ENCODE measurements at places on chromosomes 7 and 10. TPM values are rescaled to one million over a fixed set of nuclear protein-coding genes. Genes with fewer than 3 reads are reported as not detected.

- no peak for DNase-seq
Measured at GRCh38 chr10:4334015-4334414, 492.0 kb upstream of the AKR1E2 start.

DNA sequence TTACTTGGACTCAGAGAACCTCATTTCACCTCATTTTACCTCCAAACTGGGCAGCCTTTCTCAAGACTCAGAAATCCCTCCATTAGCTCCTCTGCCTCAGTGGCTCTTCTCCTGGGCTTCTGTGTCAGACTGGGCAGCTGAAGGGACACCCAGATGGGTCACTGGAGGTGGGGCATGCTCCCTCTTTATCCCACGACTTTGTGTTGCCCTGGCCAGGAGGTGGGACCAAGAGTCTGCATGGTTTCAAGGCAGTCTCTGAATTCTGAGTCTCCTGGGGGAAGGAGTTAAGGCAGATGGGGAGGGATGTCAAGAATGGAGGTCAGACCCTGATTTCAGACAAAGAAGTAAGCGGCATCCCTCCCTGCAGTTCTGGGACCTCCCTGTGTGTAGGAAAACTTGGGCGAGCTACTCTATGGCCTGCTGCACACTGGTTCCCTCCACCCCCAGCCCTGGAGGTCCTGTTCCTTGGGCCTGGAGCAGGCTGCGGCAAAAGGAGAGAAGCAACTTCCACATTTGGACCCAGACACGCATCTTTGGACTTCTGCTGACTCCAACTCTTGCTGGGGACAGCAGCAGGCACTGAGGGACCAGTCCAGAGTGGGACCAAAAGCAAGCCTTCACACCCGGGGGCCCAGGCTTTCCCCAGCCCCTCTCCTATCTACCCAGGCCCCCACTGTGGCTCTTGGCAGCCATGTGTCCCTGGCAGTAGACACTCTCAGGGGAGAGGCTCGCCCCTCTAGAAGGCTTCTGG lies 10.8 kb downstream of the POLL start:
- no peak for DNase-seq

DNA sequence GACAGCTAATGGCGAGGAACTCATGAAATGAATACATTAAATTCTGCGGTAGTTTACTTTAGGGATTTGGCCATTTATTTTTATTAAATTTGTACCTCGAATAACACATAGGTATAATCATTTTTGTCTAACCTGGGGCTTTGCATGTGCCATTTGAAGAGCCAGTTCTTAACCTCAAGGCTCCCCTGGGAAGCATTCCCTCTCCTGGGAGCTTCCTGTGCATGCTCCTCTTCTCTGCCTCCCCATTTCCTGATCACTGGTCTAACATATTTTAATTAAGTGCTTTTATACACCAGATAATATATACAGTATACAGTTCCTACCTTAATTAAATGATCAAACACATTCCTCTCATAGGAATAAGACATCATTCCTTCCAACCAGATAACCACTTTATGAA lies 183.9 kb upstream of the FZD1 start:
- DNase-seq: no peak

- no peak for DNase-seq
Measured at GRCh38 chr7:151327659-151328058, 14.0 kb upstream of the NUB1 start.

DNA sequence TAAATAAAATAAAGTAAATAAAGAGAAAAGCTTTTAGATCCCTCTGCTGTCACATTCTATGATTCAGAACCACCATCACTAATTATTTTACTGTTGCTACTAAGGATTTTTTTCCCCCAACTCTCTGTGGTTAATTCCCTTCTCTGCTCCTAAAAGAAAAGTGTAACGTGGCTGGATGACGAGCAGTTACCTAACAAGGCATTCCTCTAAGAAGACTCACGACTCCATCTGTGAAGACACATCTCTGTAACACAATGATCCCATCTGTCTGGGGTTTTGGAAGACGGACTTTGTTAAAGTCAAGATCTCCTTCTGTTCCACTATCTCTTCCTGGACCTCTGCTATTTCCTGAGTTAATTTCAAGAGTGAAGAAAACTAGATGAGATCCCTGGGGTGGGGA lies 179.9 kb downstream of the SFMBT2 start:
- no peak for DNase-seq

- no peak for DNase-seq
Measured at GRCh38 chr10:96688789-96689188, 31.5 kb downstream of the PIK3AP1 start.

DNA sequence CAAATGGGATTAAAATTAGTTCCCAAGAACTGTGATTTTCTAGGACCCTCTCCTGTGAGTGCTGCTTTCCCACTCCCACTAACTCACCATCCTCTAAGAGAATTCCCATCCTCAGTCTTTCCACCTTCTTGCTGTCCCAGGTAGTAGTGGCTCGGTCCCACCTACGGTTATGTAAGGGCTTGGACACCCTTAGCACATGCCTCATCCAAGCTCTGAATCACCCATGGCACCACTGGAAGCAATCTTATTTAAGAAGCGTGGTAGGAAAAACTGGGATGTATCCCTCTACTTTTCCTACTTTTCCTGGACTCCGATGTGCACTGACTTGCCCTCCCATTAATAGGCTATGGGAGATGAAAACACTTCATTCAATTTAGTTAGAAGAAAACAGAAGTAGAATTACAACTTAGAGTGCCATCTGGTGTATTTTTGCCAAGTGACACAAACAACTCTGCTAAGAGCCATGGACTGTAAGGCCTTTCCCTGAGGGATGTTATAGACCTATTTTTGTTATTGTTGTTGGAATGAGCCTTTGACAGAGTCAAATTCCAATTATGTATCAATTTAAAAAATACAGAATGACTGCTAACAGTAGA lies 13.7 kb upstream of the ANKRD22 start:
- no peak for DNase-seq

DNA sequence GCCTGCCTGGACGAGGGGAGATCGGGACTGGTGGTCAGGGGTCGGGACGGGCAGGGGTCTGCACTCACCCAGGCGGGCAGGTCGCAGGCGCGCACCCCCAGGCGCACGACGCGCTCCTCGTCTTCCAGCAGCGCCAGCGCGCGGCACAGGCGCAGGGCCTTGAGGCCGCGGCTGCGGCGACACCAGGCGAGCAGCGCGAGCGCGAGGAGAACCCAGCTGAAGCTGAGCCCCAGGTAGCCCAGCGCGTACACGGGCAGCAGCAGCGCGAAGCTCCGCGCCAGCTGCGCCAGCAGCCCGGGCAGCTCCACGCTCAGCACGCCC lies 328 bp downstream of the ESYT2 start:
- peak; percentile 60 for DNase-seq

DNA sequence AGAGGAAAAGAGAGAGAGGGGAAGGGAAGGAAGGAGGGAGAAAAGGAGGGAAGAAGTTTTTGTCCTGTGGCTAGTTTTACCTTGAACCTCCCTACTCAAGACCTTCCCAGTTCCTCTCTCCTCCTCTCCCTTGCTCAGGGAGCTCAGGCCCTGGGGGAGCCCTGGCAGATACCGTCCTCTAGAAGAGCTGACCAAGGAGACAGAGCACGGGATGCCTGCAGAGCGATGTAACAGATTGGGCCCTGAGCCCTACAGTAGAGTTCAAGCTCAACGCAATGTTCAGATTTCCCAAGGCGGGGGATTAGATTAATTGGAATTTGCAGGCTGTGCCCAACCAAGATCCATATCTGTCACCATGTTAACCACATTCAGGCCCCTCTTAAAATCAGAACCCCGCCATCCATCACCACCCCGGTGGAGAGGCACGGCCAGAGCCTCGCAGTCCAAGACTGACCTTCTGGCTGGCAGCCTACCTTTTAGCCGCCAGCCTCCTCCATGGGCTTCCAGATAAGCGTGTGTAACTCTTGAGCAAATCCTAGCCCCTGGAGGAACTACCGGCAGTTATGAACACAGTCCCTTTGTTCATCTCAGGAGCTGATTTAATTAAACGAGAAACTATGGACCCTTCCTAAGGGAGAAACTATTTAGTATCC lies 70.6 kb downstream of the KCNMA1 start:
- DNase-seq: no peak

GRCh38 chr10:14429043-14429700 lies 98.4 kb upstream of the FRMD4A start:
- no peak for DNase-seq

DNA sequence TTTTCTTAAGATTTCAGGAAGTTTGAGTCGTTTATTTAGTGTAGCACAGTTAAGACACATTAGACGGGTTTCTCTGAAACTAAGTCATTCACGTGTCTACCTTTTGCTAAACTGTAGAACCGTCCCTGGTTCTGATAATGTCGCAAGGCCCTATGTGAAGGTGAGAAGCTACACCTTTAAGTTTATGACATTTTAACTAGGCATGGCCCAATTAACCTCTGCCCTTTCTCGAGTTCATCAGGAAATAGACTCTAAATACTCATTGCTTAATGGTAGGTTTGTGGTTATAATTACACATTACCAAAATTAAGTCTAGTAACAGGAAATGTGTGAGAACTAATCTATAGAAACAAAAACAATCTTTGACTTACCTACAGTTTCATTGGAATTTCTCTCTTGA lies 126.6 kb upstream of the FZD8 start:
- DNase-seq: no peak

GRCh38 chr7:1919539-1920265 lies 249.6 kb downstream of the ELFN1 start:
- no peak for DNase-seq

GRCh38 chr7:29858191-29858951 lies 52.1 kb downstream of the WIPF3 start:
- no peak for DNase-seq

- no peak for DNase-seq
Measured at GRCh38 chr7:81648716-81649115, 121.1 kb downstream of the HGF start.

GRCh38 chr7:116227678-116228239 lies 17.4 kb downstream of the TES start:
- no peak for DNase-seq

DNA sequence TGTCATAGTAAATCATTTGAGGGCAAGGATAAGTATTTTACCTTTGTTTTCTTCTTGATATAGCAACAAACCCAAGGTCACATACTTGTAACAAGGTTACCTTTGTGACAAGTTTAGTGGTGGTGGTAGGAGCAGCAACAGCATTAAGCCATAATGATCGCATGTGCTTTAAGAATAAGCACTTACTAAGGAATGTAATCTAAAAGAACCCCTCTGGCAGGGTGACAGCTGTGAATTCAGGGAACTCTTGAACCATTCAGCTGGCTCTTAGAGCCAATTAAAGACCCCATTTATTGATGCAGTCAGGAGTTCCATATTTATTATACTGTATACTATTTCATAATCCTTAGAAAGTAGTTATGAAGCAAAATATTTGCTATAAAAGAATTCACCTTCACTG lies 370.8 kb downstream of the EXOC4 start:
- DNase-seq: no peak

- DNase-seq: peak; percentile 82
Measured at GRCh38 chr10:30422981-30423654, 10.9 kb upstream of the MAP3K8 start.

GRCh38 chr10:62399211-62399610 lies 25.0 kb downstream of the ZNF365 start:
- no peak for DNase-seq

GRCh38 chr10:77909749-77910375 lies 16.7 kb downstream of the DLG5 start:
- DNase-seq: no peak

DNA sequence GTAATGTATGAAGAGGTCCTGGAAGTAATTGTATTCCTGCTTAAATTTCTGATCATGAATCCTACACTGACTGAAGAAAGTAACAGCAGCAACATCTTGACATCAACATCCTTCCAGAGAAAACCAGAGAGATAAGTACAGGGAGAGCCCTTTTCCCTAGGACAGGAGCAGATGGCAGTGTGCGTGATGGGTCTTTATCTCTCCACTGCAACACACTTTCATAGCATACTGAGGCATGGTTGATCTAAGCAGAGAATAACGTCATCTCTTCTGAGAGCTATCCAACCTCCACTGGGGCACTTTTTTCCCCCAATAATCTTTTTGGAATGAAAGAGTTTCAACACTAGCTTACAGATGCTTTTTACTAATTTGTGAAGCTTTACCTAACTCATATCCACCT lies 342 bp downstream of the OR2A25 start:
- DNase-seq: no peak

DNA sequence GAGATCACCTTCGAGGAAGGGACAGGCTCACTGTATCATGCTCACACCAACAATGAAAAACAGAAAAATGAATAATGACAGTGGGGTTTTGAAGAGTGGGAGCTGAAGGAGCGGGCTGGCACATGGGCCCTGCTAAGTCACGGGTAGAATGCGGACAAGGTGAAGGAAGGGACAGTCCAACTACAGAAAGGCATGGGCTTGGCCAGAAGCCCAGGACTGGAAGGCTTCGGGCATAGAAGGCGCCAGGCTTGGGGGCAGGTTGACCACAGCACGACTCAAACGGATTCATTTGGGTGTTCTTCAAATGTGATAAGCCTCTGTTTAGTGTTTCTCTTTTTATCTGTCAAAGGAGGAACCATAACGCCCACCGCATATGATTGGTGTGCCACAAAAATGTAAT lies 509.5 kb downstream of the CCSER2 start:
- DNase-seq: no peak

DNA sequence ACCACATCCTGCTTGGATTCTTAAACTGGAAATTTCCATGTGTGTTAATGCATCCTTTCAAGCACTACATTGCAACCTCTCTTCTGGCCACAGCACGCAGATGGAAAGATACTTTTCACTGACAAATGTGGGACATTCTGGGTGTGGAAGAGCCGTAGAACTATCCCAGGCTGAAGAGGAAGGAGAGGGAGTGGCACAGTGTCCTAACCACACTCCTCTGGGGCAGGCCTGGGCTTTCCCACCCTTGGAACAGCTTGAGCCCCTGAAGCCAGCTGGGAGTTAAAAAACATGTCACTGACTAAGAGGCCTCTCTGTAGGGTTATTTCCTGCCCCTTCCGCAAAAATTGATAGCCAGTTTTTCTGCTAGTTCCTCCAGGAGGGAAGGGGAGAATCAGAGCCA lies 34.0 kb upstream of the DNMBP start:
- DNase-seq: no peak

GRCh38 chr7:80172387-80172786 lies 37.8 kb downstream of the GNAI1 start:
- no peak for DNase-seq

- no peak for DNase-seq
Measured at GRCh38 chr10:50417486-50417885, 166.2 kb upstream of the ASAH2 start.

- DNase-seq: no peak
Measured at GRCh38 chr7:101624246-101625001, 4.7 kb downstream of the MYL10 start.

GRCh38 chr10:60803433-60803832 lies 25.2 kb downstream of the CDK1 start:
- no peak for DNase-seq

- no peak for DNase-seq
Measured at GRCh38 chr7:43799605-43800004, 41.1 kb downstream of the BLVRA start.

Gene ANKRD1
- 0.91 TPM for polyA plus RNA-seq

Gene FAM25G
- not detected for polyA plus RNA-seq

Gene EGFR
- 32.0 TPM for polyA plus RNA-seq

Gene OGDHL
- polyA plus RNA-seq: 54.4 TPM

Gene ARHGAP21
- 85.5 TPM for polyA plus RNA-seq

Gene SPDYE16
- 4.0 TPM for polyA plus RNA-seq

Gene MUC12
- 0.01 TPM for polyA plus RNA-seq

Gene LEP
- 0.96 TPM for polyA plus RNA-seq

Gene TLL2
- polyA plus RNA-seq: 0.71 TPM

Gene PIP
- polyA plus RNA-seq: not detected

Gene TMEM229A
- polyA plus RNA-seq: 0.10 TPM

Gene WASHC2A
- polyA plus RNA-seq: 70.7 TPM

Gene GNA12
- polyA plus RNA-seq: 45.6 TPM
